AG04450 (cell line): ENCODE measurements at places on chromosomes 3 and 15.

DNA sequence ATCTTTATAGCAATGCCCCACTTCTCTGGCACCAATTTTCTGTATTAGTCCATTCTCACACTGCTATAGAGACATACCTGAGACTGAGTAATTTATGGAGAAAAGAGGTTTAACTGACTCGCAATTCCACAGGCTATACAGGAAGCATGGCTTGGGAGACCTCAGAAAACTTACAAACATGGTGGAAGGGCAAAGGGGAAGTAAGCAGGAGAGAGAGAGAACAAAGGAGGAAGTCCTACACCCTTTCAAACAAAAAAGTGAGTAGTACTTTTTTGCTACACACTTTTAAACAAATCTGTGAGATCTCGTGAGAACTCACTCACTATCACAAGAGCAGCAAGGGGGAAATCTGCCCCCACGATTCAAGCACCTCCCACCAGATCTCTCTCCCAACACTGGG lies 67.8 kb upstream of the ZBED2 start:
- no peak for DNase-seq

DNA sequence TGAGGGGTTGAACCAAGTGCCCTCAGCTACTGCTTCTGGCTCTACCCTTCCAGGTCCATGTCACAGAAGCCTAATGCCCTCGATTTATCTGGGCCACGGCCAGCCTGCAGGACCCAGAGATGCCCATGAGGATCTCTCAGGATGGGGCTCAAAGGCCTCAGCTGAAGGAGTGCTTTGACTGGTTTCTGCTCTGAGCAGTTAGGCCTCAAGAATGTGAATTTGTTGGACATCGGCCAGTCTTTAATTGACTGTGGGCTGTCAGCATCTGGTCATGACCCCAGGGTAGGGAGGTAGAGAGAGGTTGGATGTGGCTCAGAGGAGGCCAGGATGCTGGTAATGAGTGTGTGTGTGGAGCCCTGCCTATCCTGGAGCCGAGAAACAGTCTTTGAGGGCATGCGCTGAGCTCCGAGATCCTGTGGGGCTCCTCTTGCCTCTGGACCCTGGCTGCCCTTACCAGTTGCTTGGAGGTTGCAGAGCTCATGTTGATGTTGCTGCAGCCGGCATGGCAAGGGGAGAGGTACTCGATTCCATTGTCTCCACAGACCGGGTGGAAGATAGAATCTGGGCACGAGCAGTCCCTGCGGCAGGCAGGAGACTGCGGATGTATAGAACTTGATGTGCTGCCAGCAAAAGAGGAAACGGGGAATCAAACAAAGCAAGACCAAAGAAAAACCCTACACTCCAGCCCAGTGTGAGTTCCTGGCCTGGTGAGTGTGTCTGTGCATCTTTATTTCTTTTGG lies 49.1 kb upstream of the RAB6B start:
- no peak for DNase-seq

DNA sequence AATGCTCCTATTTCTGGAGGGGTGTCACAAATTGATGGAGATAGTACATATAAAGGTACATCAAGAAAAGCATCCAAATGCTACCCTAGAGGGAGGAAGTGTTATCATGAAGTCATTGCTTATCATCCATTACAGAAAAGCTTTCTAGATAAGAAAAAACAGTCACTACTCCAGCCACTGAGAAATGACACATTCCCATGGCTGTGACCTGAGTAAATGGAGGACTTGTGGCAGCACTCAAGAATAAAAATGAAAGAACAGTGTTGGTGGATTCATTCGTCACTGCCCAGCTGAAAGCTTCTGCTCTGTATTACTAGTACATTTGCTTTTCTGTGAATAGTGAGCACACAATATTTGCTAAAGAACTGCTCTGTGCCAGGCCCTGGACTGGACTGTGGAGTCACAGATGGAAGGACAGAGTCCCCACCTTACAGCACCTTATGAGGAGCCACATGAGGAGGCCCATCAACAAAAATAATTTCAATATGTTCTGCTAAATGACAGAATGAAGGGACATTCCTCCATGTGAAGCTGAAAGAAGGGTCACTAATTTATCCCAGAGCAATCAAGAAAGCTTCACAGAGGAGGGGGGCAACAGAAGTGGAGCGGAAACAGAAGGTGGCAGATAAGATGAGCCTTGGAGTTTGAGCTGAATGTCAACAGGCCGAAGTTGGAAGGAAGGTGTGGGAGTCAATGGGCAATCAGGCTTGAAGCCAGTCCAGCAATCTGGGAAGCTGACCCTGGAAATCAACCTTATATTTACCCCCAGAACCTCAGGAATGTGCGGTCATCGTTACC lies 343.5 kb upstream of the TRIM42 start:
- DNase-seq = no peak

GRCh38 chr3:141392897-141393734 lies 24.8 kb downstream of the ZBTB38 start:
- no peak for DNase-seq

DNA sequence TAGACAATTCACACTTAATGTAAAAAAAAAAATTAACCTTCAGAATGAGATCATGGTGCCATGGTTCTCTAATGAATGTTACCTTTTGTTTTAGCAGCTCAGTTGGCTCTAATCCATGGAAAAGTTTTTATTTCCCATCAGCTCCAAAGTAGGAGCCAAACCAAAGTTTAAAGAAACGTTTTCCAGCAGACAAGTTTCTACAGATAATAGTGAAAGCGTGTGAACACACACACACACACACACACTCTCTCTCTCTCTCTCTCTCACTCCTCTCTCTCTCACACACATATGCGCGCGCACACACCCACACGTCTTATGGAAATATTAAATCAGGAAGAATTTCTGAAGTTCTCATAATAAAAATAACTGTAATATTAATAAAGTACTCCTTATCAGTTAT lies 46.9 kb downstream of the MBNL1 start:
- DNase-seq = no peak

DNA sequence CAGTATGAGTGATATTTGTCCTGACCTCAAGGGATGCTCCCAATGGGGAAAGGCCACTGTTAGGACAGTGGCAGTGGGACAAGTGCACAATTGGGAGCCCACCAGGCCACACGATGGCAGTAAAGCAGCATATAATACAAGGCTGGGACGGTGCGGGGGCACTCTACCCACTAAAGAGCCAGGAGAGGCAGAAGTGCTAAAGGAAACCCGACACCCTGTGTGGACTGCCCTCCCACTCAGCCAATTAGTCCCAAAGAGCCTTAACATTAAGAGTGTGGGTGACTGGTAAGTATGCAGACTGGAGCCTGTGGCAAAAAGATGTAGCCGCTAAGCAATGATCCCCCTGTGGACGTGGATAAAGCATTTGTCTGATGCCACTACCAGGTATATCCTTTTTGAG lies 8.2 kb upstream of the ZNF589 start:
- no peak for DNase-seq

- DNase-seq = no peak
Measured at GRCh38 chr3:126891791-126892190, 91.1 kb upstream of the PLXNA1 start.

GRCh38 chr15:58593870-58594269 lies 155.6 kb downstream of the ADAM10 start:
- DNase-seq = no peak

DNA sequence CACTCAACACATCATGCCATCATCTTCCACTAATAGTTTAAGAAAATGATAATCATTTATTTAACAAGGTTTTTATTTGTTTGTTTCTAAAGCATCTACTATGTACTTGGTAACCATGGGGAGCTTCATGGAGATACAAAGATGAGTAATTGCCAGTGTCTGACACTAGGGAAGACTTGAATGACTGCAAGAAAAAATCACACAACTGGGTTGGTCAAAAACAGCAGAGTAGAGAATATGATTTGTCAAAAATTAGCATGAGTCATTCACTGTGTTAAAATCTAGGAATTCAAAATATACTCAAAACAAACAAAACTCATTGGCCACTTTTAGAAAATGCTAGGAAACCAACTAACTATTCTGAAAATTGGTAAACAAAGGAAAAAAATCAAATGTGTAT lies 6.3 kb downstream of the BNC1 start:
- DNase-seq = no peak

GRCh38 chr15:71551566-71551965 lies 258.8 kb upstream of the NR2E3 start:
- no peak for DNase-seq

DNA sequence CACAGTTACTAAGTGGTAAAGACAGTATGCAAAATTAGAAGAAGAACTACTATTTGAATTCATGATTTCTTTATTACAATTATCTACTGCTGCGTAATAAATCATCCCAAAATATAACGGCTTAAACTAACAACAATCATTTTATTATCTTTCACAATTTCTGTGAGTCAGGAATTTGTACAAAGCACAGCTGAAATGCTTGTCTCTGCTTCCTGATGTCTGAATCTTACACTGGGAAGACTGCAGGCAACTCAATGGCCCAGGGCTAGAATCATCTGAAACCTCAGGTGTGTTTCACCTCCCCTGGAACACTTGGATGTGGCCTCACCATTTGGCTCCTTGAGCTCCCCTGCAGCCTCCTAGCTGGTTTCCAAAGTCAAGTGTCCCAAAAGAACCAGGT lies 145.1 kb downstream of the MAGI1 start:
- DNase-seq = no peak

DNA sequence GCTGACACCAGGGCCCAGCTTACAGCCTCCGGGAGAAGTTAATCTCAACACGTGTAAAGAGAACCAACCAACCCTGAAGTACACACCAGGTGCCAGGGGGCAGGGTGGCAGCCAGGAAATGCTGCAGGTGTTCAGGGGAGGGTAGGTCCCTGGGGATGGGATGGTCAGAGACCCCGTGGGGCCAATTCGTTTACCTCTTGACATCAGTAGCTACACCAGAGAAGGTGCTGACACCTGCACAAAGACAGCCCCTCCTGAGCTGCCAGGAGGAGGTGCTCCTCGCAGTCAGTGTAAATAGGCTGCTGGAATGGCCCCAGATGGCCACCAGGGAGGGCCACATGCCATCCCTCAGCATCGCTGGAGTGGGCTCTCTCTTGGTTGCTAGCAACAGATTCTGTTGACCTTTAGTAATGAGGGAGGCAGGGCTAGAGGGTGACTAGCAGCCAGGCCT lies 52.8 kb downstream of the CORO2B start:
- no peak for DNase-seq

DNA sequence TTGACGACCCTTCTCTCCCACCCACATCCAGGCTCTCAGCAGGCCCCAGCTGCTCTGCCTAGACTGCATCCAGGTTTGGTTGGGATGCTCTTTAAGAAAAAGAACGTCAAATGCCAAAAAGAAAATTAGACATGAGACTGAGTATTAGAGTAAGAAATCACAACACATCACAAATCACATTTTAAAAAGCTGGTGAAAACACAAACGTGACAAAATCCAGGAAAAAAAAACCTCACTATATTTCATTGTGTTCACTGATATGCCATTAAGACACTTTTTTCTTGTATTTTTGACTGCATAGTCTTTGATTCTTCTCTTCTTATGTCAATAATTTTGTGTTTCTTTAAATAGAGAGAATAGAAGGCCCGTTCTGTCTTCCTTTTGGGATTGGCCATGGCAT lies 243.7 kb downstream of the TLE3 start:
- no peak for DNase-seq

- no peak for DNase-seq
Measured at GRCh38 chr3:137071104-137071503, 113.3 kb downstream of the IL20RB start.

GRCh38 chr15:42101861-42102260 lies 7.5 kb upstream of the PLA2G4D start:
- DNase-seq = no peak

DNA sequence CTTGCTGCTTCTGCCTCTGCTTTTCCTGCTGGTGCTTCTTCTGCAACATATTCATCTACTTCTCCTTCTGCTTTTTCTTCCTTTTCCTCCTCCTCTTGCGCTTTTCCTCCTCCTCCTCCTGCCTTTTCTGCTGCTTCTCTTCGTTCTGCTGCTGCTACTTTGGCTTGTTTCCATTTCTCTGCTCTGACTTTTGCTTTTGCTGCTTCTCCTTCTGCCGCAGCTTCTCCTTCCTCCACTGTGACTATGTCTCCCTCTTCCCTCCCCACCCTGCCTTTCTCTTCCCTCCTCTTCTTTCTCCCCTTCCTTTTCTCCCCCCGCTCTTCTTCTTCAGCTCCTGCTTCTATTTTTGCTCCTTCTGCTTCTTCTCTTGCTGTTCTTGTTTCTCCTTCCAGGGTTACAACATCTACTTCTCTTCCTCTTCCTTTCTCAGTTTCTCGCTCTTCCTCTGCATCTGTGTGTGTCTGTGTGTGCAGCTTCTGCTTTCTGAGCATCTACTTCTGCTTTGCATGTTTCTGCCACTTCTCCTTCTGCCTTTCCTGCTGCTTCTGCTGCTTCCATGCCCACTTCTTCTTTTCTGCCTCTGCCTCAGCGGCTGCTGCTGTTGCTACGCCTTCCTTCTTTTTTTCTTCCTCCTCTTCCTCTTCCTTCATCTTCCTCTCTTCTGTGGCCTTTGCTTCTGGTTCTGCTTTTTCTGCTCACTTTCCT lies 51.4 kb downstream of the FAM43A start:
- no peak for DNase-seq

- no peak for DNase-seq
Measured at GRCh38 chr3:48662145-48662752, 437 bp downstream of the CELSR3 start.

- peak; percentile 24 for DNase-seq
Measured at GRCh38 chr15:88246666-88247446, 9.7 kb downstream of the NTRK3 start.

GRCh38 chr15:26852980-26853379 lies 13.9 kb upstream of the GABRA5 start:
- DNase-seq = no peak

DNA sequence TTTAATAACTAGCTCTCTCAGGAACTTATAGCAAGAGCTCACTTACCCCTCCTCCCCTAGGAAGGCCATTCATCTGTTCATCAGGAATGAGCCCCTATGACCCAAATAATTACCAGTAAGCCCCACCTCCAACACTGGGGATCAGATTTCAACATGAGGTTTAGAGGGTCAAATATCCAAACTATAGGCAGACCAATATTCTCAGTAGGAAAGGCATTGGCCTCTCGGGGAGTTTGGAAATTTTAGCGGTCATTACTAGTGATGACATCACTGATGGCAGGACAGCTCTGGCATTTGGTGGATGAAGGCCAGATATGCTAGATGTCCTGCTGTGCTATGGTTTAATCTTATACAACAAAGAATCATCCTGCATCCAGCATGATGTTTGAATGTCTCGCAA lies 15.2 kb upstream of the CD47 start:
- no peak for DNase-seq

- no peak for DNase-seq
Measured at GRCh38 chr3:56357266-56357665, 111.0 kb downstream of the ERC2 start.

GRCh38 chr3:139577909-139578308 lies 38.4 kb upstream of the RBP1 start:
- DNase-seq = no peak
